Activated T-helper 2 cell treated with anti-CD3 and anti-CD28 coated beads, Interferon-gamma antibody, Interleukin-2, Interleukin-4, amounts not matched to agents 10 μg/mL and 5 μg/mL and 100 μg/mL, durations not matched to agents 14 hours and 24 hours and 36 hours (primary cell): ENCODE measurements at places on chromosomes 12 and 14. TPM values are rescaled to one million over a fixed set of nuclear protein-coding genes. Genes with fewer than 3 reads are reported as not detected.

DNA sequence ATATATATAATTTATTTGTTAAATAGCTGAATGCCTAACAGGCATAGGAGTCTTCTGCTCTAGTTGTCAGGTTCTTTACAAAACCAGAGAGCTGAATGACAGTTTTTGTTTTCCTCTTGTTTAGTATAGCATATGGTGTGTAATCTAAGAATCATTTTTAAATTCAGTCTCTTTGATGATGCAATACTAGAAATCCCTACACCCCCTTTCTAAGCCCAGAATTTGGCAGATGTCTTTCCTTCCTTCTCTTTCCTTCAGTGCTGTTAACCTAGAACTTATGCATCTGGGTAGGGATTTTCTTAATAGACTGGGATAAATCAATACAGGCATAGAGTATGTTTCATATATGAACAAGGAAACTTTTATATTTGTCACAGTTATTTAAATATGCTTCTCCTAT is 198.1 kb downstream of the KCNH5 start:
- DNase-seq: no peak

GRCh38 chr12:107607464-107608392 is 77.9 kb upstream of the PWP1 start:
- DNase-seq: peak; percentile 62

GRCh38 chr12:40020261-40020691 is 85.6 kb downstream of the SLC2A13 start:
- no peak for DNase-seq

- DNase-seq: no peak
Measured at GRCh38 chr12:64737539-64737938, 21.7 kb downstream of the GNS start.

DNA sequence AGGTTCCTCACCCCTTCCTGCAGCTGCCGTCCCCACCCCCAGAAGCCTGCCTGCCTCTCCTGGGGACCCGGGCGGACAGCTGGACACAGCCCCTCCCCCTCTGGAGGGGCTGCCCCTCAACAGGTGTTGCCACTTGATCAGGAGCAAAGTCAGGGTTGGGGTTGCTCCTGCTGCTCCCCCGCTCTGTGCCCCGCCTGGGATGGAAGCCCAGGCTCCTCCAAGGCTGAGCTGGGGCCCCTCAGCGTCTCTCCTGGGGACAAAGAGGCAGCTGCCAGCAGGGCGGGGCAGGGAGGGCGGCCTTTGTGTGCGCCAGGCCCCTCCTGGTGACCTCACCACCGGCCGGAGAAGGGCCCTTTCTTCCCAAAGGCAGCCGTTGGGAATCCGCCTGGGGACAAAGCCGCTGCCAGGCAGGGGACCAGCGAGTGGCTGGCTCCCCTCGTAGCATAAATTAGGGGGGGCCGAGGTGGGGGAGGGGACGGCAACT is 13.7 kb downstream of the TRMT61A start:
- DNase-seq: no peak

DNA sequence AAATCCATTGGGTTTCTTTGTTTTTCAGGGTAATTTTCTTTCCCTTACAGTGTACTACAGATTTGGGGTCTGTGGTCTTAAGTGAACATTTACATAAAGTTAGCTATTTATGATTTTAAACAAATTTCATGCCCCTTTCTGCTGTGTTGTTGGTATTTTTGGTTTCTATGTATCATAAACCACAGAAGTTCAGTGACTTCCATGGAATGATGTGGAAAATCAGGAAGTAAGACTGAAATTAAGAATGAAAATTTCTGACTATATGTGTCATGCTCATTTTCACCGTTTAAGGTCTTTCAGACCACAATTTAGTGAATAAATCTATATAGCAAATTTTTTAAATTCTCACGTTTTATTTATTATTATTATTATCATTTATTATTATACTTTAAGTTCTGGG is 31.7 kb downstream of the ETV6 start:
- no peak for DNase-seq

DNA sequence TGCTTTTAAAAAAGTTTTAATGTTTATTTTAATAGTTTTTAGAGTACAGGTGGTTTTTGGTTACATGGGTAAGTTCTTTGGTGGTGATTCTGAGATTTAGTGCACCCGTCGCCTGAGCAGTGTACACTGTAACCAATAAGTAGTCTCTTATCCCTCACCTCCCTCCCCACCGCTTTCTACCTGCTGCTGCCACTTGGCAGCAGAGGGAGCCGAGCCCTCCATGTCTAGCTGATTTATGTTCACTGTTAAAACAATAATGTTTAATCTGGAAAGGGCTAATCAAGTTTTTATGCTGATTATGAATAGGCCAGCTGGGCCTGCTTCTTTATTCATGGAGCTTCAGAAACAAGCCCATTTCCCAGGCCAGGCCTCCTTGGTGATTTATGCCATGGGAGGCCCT is 73.1 kb downstream of the ADCK1 start:
- DNase-seq: no peak

- no peak for DNase-seq
Measured at GRCh38 chr12:109983432-109984142, 12.6 kb downstream of the GIT2 start.

- DNase-seq: no peak
Measured at GRCh38 chr12:132023658-132024057, 73.9 kb downstream of the EP400 start.

GRCh38 chr12:87856-88255 is 21.3 kb downstream of the IQSEC3 start:
- DNase-seq: no peak

GRCh38 chr12:2334689-2335088 is 281.9 kb downstream of the CACNA1C start:
- no peak for DNase-seq

- DNase-seq: no peak
Measured at GRCh38 chr12:103401421-103401820, 94.3 kb downstream of the C12orf42 start.

- DNase-seq: no peak
Measured at GRCh38 chr12:121637231-121637914, 11.0 kb downstream of the ORAI1 start.

Gene OR6C2
- not detected in 2 replicates for total RNA-seq

Gene MARK3
- total RNA-seq: 81.4 and 84.1 TPM in 2 replicates

Gene TAS2R20
- total RNA-seq: 1.5 and 2.5 TPM in 2 replicates

Gene PAX9
- total RNA-seq: not detected in 2 replicates

Gene CLEC14A
- total RNA-seq: not detected in 2 replicates

Gene SLCO1B3
- total RNA-seq: not detected in 2 replicates

Gene SPTB
- total RNA-seq: 0.02 and 0.05 TPM in 2 replicates

Gene NRIP2
- total RNA-seq: not detected in 2 replicates

Gene IFNG-AS1
- total RNA-seq: not detected in 2 replicates

Gene KCNC2
- not detected in 2 replicates for total RNA-seq
